ENCODE measurements at places on chromosomes 7 and 10.

GRCh38 chr7:41147606-41148485, 555.0 kb downstream of the INHBA start:
- DNase-seq: no peak

DNA sequence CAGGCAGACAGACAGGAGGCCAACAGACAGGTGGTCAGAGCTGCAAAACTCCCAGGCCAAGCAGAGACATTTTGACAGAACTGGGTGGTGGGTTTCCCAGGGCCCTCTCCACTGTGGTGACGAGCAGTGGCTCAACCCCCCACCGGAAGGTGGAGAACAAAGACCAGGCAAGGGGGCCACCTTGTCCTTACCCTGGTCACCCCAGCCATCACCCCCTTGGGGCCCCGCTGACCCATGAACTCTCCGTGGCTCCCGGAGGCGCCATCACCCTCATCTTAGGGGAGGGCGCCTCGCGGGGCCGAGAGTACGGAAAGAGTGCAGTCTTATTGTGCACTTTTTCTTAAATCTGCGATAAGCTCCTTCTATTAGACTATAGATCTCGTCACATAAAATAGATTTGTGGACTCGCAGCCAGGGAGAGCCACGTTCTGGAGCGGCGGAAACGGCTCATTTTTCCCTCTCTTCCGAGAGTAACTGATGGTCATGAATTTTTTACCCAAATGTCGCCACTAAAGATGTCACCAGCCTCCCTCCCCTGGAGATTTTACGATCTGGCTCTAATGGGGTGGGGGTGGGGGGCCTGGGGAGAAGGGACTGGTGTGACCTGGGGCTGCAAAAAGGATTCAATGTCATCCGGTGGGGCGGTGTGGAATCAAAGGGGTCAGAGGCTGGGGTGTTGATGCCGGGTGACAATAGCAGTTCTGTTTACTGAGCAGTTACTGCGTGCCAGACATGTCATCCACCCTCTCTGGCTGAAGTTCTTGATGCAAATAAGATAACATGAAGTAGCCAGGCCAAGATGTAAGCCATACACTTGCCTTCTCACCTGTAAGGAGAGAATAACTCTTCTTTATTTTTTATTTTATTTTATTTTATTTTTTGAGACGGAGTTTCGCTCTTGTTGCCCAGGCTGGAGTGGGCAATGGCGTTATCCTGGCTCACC, 71.1 kb upstream of the MYL10 start:
- no peak for DNase-seq

DNA sequence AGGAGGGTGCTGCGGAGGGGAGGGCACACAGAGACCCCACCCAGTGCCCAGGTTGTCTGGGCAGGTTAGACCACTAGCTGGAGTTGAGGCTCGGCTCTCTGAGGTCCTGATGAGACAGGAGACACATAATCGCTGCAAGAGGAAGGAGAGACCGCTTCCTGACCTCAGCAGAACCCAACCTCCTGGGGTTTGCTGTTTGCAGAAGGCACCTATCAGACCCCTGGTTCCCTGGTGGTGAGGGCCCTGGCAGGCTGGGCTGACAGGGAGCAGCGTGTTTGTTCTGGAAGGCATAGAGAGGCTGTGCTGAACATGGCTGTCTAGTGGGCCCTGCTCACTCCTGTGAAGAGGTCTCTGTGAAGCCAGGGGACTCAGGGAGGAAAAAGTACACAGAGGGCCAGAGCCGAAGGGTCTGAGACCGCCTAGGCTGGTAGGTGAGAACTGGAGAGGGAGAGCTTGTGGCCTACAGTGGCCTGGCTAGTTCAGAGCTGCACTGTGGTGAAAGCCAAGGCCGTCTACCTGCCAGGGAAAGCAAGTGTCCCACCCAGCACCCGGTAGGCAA, 39.4 kb upstream of the NPFFR1 start:
- DNase-seq: no peak

- no peak for DNase-seq
Measured at GRCh38 chr7:150927956-150928344, 50.2 kb downstream of the KCNH2 start.

DNA sequence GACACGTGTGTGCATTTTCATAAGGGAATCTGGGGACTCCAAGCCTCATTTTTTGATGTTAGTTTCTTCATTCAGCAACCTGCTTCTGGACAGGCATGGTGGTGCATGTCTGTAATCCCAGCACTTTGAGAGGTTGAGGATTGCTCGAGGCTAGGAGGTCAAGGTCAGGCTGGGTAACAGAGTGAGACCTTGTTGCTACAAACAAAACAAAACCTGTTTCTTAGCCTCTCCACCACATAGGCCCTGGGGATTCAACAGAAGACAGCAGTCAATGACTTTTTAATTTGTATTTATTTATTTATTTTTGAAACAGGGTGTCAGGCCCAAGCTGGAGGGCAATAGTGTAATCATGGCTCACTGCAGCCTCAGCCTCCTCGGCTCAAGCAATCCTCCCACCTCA, 6.9 kb upstream of the CYTH3 start:
- no peak for DNase-seq

DNA sequence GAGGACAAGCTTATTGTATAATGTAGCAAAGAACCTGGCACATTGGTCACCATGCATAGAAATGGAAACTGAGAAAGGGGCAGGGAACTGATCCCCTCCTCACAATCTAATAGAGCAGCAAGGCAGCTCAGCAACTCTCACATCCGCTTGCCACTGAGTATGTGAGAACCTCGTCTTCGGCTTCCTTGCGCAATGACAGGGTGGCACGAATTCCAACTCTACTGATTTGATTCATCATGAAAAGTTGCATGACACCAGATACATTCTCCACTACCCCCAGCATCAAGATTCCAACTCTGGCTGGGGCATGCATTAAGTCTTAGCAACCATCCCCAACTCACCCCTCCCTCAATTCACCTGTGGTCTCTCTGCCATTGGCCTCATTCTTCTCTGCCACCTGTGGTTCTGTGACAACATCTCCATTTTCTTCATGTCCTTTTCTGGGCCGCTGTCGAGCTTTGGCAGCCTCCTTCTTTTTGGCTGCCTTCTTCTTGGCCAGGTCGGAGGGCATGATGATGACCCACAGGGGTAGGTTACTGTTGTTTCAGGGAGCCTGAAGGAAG, 976 bp downstream of the ABCF2 start:
- DNase-seq: no peak

DNA sequence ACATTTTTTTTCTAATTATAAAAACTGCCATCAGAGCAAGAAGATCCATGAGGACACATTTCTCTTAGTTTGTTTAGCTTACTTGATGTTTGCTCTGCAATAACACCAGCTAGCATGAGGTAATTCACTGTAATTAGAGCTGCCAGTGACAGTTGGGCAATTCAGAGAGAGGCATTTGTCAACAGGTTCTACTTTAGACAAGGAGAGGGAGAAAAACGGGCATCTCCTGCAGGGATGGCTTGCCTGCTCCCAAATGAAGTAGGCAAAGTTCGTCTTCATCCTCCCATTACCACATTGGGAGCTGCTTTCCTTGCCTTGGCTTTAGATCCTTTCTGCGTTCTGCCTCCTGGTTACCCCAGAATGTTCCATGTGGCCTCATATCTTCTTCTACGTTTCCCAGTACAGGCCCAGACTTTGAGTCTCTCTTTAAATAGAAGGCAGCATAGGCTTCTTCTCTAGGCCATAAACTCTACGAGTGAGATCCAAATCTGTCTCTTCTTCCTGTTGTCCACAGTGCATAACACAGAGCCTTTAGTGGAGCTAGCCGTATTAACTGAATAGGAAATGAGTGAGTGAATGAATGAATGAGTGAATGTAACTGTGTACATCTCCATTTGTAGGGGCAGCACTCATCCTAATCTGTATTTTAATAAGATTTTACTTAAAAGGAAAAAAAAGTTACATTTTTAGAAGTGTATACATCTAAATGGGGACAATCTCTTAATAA, 21.2 kb downstream of the ASB15 start:
- no peak for DNase-seq

GRCh38 chr7:148871030-148871429, 13.1 kb downstream of the EZH2 start:
- no peak for DNase-seq

DNA sequence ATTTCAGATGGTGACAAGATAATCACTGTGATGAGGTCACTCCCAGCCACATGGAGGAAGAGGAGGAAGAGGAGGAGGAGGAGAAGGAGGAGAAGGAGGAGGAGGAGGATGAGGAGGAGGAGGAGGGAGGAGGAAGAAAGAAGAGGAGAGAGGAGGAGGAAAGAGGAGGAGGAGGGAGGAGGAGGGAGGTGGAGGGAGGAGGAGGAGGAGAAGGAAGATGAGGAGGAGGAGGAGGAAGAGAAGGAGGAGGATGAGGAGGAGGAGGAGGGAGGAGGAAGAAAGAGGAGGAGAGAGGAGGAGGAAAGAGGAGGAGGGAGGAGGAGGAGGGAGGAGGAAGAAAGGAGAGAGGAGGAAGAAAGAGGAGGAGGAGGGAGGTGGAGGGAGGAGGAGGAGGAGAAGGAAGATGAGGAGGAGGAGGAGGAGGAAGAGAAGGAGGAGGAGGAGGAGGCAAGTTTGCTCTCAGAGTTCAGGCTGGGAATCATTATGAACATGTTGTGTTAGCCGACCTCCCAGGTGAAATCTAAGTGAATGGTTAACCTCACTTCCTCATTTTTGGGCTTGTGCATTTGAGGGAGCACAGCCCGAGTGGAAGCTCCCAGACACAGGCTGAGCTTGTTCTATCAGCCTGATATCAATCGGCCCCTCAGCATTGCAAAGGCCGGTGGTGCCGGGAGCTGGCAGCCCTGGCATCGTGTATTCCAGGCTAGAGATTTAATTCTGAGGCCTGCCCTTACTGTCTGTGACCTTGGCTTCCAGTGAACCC, 236.2 kb upstream of the PITRM1 start:
- no peak for DNase-seq

DNA sequence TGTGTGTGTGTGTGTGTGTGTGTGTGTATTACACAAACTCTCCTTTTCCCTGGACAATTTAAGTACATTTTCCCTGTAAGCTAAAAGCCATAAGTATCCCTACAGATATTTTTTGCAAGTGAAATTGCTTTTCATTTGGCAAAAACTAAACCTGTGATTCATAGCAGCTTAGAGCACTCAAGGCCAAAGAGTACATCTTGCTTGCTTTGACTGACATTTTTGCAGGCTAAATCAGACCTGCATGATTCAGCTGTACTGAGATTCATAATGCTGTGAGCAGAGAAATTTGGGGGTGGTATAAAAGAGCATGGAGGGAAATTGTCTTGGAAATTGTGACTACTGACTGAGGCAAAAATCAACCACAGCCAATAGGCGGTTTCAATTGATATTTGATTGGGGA, 500.4 kb downstream of the GFRA1 start:
- peak; percentile 81 for DNase-seq

DNA sequence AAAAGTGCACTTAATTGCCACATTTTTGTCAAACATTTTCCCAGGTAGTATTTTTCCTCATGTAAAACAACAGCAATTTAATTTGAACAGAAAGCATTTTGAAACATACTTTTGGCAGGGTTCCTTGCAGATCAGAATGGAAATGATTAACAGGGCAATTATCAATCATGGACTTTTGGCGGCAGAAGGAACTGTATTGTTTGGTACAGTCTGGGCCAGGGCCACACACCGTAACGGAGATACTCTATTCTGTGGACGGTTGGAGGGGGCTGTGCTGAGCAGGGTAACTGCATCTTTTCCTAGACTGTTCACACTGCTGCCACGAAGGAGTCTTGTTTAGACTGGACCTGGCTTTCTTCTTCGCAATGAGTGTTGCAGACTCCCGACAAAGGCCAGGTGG, 62.3 kb downstream of the EGFR start:
- no peak for DNase-seq

GRCh38 chr7:105691680-105692564, 110.6 kb upstream of the EFCAB10 start:
- peak; percentile 80 for DNase-seq

DNA sequence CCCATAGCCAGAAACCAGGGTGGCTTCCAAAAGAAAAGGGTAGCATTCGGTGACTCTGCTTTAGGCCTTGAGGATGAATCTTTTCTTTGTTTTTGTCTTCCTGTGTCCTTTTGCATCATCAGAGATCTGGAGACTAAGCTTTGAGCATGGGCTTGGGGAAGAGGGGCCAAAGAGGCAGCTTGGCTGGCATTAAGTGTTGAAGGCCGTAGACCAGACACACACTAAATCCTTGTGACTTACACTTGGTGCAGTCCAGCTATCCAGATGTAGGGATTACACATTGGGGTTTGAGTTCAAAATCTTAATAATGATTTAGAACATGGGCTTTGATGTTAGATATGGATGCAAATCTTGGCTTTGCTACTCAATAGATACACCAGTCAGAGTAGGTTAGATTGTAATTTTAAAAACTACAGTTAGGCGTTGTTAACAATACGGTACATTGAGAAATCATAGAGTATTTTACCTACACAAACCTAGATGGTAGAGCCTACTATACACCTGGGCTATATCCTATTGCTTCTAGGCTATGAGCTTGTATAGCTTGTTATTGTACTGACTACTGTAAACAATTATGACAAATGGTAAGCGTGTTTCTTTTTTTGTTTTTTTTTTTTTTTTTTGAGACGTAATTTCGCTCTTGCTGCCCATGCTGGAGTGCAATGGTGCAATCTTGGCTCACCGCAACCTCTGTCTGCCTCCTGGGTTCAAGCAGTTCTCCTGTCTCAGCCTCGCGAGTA, 3.5 kb downstream of the SEPTIN7 start:
- DNase-seq: no peak

GRCh38 chr7:131238347-131238931, 89.2 kb upstream of the MKLN1 start:
- peak; percentile 69 for DNase-seq

DNA sequence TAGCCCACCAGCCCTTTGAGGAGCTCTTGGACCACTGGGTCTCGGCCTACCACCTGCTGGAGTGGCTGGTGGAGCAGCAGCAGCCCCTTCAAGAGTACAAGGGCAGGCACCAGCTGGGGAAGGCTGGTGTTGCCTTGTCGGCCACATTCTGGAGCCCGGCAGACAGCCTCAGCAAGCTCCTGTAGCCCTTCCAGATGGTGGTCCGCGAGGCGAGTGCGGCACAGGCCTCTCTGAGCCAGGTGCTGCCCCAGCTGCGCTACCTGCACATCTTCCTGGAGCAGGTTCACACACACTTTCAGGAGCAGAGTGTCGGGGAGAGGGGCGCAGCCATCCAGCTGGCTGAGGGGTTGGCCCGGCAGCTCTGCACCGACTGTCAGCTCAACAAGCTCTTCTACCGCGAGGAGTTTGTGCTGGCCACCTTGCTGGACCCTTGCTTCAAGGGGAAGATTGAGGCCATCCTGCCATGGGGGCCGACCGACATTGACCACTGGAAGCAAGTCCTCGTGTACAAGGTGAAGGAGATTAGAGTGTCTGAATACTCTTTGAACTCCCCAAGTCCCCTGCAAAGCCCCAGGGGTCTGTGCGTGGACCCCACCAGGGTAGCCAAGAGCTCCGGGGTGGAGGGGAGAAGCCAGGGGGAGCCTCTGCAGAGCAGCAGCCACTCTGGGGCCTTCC, 7.0 kb upstream of the ACTR3C start:
- DNase-seq: no peak

Measured in astrocyte of the spinal cord (primary cell).